ENCODE measurements at places on chromosomes 7 and 10.

DNA sequence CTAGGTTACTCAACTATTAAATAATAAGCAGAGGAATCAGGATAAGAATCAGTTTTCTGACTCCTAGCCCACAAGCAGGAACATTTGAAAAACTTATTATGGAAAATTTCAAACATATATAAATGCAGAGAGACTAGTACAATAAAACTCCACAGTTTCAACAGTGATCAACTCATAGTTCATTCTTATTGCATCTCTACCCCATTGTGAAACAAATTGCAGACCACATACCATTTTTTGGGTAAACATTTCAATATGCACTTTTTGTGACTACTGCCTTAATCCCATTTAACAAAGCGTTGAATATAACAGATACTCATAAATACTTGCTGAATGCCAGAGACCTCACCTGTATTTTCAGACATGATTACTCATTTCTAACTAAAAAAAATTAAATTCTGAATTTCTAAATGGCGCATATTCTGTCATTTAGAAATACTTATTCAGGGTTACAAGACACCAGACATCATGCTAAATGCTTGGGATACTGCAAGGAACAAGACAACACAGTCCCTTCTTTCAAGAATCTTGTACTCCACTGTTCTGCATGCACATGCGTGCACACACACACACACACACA is 11.4 kb downstream of the CDK6 start:
- DNase-seq, result no peak

GRCh38 chr7:100614308-100614861 is 2.0 kb downstream of the MOSPD3 start:
- no peak for DNase-seq

DNA sequence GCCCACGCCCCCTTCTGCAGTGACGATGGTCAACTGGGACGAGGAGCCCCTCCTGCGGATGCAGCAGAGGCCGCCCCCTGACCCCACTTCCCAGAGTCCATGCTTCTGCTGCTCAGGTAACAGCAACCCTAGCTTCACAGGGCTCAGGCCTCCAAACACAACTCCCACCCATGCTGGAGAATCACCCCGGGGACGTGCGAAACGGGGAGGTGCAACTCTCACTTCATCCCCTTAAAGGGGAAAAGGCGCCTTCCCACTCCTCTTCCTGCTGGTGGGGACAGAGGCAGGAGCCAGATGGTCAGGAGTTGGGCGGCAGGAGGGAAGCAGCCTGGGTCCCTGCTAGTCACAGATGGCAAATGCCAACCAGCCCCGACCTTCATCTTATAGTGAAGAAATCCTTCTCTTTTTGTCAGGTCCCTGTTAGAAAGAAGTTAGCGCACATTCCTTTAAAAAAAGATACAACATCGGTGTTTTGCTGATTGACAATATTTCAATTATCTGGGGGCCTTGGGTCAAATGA is 155.4 kb downstream of the DIP2C start:
- no peak for DNase-seq

GRCh38 chr7:12623885-12624498 is 53.5 kb downstream of the SCIN start:
- peak; percentile 20 for DNase-seq

GRCh38 chr10:13852872-13853271 is 266.1 kb downstream of the PRPF18 start:
- DNase-seq, result no peak
